ENCODE measurements at places on chromosomes 7 and 10.

DNA sequence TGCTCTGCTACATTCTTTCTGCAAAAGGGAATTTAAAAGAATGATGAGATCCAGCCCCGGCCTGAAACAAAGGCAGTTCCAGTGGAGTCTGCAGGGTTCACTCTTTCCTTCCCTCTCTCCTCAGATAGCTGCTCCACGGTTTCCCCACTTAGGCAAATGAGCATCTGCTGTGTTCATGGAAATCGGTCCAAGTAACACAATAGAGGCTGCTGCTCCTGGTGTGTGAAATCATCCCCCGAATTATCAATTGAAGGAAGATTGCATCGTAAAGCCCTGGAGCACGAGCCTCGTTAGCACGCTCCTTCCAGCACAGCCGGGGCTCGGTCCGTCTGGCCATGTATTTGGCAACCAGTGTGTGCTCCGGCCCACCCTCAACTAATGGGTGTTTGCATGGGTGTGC, 108.3 kb upstream of the DPP6 start:
- no peak for DNase-seq

DNA sequence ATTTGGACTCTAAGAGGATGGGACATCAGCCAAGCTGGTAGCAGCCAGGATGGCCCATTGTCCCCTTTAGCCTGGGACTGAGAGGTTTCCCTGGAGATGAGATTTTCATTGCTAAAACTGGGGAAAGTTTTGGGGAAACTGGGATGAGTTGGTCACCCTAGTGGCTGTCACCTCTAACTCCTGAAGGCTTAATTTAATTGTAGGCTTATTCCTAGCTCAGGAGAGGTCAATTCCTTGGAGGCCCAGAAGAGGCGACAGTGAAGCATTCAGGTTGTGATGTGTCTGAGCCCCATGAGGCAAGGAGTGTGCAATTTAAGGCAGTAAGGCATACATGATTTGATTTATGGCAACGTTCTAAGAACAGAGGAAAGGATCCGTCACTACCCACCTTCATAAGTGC, 24.9 kb upstream of the JAZF1 start:
- no peak for DNase-seq

DNA sequence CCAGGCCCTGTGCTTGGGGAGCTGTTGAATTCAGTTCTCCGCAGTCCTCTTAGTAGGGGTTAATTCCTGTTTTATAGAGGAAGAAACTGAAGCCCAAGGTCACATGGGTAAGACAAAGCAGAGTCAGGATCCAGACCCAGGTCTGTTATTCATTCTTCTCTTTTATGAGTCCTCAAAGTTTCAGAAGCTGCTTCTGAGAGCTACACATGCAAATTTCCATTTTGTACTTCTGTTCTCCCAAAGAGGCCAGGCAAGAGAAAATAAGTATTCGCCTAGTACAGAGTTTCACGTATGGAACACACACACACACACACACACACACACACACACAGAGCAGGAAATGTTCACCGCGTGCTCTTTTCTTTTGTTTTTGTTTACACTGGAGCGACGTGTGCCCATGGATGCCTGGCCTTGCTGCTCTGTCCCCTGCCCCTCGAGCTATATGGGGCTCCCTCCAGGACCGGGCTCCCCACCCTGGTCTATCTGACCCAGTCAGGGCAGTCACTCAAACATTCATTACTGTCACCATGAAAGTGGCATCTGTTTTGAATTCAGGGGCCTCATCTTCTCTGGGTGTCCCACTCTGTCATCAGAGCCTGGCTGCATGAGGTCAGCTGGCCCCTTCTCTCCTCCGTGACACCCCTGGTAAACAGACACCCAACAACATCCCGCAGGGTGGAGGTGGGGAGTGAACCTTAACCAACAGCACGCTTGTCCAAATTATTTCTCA, 84.4 kb downstream of the TNS3 start:
- DNase-seq, result no peak

DNA sequence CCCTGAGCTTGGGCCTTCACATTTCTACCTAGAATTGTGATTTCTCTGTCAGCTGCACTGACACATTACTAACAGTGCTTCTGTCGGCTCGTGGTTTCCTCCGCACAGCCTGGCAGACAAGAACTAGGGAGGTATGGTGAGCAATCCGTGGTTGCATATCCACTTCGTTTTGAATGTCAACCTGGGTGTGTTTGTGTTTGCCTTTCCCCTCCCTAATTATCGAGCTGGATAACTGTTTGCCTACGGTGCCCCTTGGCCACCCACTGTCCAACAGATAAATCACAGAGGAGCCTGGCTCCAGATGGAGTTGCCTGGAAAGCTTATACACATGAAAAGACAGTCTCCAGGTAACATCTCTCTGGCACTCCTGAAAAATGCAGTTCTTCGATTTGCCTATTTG, 228.8 kb downstream of the TRIL start:
- DNase-seq, result no peak

Measured in activated T-helper 1 cell treated with anti-CD3 and anti-CD28 coated beads, Interleukin-12 subunit alpha, Interleukin-12 subunit beta, Interleukin-2, Interleukin-4 antibody, amounts not matched to agents 30 ng/mL and 10 ng/mL and 1 ng/mL, durations not matched to agents 14 hours and 24 hours and 36 hours (primary cell).